ENCODE measurements at places on chromosomes 1 and 21.
A peak's percentile ranks its signal among the peaks of the same experiment; 100 is the strongest.

GRCh38 chr21:37208056-37208721 lies 58.9 kb downstream of the VPS26C start:
- DNase-seq: peak; percentile 52

DNA sequence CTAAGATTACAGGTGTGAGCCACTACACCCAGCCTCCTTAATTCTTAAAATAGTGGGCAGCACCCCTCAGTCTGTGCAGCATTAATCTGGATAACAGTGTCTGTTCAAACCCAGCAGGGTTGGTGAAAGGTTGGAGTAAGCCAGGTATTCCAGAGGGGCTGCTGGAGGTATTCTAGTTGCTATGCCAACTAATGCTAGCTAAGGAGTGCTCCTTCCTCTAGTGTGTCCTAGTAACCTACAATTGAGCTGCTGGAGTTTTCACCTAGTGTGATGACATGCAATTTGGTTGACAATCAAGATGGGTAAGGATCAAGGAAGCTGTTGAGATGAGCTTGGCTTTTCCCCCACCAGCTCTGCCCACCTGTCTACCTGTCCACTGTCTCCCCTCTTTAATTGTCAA lies 100.2 kb upstream of the IPO9 start:
- DNase-seq: no peak

DNA sequence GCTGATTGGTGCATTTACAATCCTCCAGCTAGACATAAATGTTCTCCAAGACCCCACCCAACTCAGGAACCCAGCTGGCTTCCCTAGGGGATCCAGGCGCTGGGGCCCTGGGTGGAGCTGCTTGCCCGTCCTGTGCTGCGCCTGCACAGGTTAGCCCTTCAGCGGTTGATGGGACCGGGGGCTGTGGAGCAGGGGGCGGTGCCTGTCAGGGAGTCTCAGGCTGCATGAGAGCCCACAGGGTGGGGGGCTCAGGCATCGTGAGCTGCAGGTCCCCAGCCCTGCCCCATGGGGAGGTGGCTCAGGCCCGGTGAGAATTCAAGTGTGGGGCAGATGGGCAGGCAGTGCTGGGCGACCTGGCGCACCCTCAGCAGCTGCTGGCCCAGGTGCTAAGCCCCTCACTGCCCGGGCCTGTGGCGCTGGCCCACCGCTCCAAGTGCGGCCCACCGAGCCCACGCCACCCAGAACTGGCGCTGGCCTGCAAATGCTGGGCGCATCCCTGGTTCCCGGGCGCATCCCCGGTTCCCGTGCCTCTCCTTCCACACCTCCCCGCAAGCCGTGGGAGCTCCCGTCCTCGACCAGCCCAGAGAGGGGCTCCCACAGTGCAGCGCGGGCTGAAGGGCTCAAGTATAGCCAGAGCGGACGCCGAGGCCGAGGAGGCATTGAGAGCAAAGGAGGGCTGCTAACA lies 23.1 kb upstream of the CLCA4 start:
- no peak for DNase-seq

DNA sequence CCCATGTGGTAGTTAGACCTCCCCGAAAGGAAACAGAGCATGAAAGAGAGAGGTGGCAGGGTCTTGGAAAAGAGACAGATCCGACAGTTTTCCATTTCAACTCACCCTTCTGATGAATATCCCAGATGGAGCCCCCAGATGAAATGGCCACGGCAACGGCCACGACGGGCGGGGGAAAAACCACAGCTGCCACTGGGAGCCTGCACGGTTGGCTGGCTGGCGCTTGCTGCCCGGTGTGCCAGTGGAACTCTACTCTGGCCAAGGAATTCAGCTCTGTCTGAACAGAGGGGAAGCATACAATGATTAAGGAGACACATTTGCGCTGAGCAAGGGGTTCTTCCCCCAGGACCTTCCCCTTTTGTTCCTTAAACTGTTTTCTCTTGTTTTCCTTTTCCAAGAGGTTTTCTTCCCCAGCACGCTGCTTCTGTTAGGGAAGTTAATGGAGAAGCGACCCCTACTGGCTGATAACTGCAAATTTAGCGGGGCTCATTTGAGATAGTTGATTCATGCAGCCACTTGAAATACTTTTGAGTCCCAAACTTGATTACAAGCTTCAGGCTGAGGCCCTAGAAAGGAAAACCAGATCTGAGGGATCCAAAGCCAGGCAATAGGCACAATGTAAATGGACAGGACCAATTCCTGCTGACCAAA lies 1122.5 kb downstream of the NCAM2 start:
- DNase-seq: no peak

- no peak for DNase-seq
Measured at GRCh38 chr1:53715478-53715877, 23.5 kb downstream of the GLIS1 start.

DNA sequence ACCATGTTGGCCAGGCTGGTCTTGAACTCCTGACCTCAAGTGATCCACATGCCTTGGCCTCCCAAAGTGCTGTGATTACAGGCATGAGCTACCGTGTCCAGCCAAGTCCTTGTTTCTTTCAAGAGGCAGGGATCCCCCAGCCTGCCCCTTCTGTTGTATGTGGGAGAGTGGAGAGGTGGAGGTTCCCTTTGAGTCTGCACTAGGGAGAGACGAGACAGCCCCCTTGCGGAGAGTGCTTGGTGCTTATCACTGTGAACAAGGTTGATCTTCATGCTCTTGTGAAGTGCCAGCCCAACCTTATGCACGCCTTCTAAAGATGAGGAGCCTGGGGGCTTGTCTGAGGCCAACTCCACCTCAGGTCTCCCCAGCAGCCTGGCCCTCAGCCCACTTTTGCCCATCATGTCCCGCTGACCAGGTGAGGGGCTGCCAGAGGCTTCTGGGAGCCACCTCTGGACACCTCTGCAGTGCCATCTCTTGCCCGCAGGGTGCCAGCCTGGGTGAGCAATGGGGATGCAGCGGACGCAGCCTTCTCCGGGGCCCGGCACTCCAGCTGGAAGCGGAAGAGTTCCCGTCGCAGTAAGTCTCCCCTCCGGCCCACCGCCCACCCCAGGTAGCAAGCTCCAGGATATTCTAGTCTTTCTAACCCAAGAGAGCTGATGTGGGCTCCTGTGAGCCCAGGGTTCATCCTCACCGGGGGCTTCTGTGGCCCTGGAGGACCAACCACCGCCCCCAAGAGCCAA lies 62.3 kb downstream of the ARHGEF10L start:
- DNase-seq: no peak

DNA sequence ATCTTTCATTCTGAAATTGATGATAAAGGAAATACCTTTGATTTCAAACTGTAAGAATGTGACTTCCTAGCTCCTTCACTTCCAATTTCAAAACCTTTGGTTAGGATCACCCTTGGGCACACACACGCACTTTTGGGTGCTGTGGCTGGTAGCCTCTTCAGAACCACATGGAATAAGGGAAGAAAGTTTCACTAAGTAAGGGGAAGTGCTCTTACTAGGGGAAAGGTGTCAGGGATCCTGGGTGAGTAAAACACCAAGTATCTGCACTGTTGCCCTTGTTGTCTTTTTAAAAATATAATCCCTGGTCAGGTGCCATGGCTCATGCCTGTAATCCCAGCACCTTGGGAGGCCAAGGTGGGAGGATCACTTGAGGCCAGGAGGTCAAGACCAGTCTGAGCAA lies 132.4 kb downstream of the SDCCAG8 start:
- DNase-seq: no peak

DNA sequence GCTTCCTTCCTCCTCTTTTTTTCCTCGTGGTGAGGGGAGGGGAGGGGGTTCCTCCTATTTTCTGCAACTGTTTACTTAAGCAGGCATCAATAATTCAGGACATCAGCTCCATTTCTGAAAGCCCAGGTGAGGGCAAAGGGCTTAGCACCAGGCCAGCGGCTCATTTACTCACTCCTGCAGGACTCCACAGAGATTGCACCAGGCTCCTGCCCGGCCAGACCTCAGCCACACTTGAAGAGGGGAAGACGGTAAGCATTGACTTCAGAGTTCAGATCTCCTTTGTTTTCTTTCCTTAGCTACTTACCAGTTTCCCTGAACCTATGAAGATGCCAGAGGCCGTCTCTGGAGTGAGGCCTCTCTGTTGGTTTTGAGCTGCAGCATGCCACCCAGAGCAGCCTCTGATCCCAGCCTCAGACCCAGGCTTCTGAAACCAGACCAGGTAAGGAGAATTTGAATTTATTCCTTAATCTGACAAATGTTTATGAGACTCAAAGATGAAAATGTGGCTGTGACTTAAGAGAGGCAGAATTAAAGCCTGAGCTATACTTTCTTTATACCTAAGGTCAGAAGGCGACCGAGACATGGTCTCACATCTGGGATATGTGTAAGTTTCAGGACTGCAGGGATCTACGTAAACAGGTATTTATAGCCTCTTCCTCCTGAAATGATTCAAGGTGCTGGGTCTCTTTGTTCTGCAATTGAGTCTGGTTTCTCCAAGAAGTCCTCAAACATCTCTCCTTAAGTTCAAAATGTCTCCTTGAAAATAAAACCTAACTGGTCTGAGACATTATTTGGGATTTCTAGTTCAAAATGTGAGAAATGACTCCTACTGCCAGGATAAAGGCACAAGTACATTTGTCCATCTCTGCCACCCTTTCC lies 272.5 kb upstream of the RUNX1 start:
- no peak for DNase-seq

- peak; percentile 32 for DNase-seq
Measured at GRCh38 chr1:16614361-16615252, 1.2 kb upstream of the NBPF1 start.

DNA sequence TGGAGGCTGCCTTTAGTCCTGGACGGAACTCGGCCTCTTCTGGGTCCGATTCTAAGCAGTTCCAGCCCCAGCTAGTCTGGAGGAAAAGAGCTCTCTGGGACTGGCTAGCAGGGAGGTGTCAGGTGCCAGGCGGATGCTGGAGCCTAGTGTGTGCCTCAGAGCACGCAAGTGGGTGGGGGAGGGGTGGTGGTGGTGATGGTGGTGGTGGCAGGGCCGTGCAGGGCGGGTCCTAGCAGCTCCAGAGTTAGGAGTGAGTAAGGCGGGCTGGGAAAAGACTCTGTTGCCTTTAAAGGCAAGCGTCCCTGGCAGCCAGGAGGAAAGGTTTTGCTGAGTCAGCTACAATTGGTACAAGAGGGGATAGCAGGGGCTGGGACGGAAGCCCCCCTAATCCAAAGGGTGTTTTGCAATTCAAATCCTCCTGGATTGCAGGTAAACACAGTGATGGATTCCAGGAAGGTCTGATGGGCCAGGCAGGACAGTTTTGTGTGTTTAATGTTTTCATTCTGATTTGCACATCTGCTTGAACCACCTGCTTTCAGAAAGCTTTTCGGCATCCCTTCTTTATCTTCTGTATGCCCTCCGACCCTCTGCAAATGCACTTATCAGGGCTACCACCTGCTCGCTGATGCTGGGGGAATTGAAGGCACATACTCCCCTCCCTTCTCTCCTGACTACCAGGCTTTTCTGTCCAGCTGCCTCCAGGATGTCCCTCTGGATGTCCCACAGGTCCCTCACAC lies 4.1 kb upstream of the SLC2A1 start:
- DNase-seq: no peak

DNA sequence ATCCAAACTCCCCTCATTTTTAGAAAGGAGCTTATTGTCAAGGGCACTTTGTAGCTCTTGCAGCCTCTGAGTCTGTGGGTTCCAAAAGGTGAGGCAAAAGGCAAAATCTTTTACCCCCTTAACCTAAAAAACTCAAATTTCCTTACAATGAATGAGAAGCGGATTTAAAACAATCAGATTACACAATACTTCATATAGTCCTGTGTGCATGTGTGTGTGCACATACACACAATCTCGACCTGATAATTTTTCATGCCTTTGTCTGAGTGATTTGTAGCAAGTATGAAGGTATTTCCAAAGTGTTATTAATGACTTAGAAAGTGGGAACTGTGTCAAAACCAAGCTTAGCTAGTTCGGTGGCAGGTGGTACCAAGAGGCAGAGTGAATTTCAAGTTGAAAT lies 42.9 kb downstream of the GRIK1 start:
- DNase-seq: no peak

GRCh38 chr21:33032434-33033047 lies 6.8 kb downstream of the OLIG2 start:
- DNase-seq: no peak

DNA sequence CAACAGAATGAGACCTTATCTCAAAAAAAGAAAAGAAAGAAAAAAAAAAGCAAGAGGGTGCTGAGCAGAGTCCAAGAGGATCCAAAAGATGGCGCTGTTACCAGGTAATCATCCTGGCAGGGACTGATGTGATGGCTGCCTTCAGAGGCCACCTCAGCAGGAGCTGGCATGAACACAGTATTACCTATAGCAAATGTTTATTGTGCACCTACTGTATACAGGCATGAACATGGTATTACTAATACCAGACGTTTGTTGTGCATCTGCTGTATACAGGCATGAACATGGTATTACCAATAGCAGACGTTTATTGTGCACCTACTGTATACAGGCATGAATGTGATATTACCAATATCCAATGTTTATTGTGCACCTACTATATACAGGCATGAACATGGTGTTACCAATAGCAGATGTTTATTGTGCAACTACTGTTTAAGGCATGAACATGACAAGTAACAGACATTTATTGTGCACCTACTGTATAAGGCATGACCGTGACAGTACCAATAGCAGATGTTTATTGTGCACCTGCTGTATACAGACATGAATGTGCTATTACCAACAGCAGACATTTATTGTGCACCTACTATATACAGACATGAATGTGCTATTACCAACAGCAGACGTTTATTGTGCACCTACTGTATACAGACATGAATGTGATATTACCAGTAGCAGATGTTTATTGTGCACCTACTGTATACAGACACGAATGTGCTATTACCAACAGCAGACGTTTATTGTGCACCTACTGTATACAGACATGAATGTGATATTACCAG lies 115.1 kb upstream of the TMEM51 start:
- no peak for DNase-seq

Data from activated naive CD8-positive, alpha-beta T cell treated with anti-CD3 and anti-CD28 coated beads, Interleukin-2, amount 10 ng/mL, durations not matched to agents 7 days and 5 days (primary cell).